ENCODE measurements at places on chromosomes 5 and 9.

- DNase-seq: no peak
Measured at GRCh38 chr9:113176803-113177202, 26.0 kb downstream of the SLC31A2 start.

DNA sequence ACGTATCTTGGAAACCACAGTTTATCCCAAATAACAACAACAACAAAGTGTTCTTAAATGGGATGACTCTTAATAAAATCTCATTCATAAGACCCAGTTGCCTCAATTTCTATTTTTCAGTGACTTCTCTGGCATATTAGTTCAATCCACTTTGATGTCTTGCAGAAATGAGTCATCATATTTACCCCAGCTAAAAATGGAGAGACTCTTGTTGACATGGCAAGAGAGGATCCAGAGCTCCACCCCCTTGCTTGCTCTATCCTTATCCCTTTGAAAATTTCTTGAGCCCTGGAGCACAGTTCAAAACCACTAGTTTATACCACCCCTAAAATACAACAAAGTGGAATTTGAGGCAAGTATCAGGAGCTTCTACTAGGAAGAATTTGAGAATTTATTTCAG lies 20.8 kb downstream of the VCAN start:
- DNase-seq: no peak

DNA sequence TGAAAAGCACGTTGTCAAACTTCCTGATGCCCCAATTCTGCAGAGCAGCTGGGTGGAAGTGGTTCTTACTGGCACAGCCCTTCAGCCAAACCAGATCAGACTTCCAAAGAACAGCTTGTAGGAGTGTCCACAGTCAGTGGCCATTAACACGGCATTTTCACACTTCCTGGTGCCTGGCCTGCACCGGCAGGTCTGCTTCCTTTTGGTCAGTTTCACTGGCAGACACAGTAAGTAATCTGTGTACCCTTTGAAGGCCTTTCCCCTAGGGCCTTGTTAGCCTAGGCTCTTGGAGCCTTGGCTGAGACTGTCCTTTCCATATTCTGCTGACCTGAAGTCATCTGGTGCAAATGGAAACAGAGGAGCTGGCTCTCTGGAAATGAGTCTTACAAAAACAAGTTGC lies 297.5 kb upstream of the TNC start:
- DNase-seq: no peak

DNA sequence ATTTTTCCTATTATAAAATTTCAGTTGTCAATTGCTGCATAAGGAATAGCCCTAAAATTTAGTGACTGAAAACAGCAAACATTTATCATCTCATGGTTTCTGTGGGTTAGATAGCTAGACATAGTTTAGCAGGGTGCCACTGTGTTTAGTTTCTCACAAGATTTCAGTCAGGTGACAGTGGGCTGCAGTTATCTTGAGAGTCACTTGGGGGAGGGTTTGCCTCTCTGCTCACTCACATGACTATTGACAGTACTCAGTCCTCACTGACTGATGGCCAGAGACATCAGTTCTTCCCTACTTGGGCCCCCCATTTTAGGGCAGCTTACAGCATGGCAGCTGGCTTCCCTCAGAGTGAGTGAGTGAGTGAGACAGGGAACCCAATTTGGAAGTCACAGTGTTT lies 42.0 kb downstream of the PBX3 start:
- DNase-seq: no peak

- DNase-seq: no peak
Measured at GRCh38 chr9:32503008-32503407, 23.0 kb downstream of the RIGI start.

GRCh38 chr9:89488131-89488530 lies 9.8 kb downstream of the SEMA4D start:
- DNase-seq: no peak

DNA sequence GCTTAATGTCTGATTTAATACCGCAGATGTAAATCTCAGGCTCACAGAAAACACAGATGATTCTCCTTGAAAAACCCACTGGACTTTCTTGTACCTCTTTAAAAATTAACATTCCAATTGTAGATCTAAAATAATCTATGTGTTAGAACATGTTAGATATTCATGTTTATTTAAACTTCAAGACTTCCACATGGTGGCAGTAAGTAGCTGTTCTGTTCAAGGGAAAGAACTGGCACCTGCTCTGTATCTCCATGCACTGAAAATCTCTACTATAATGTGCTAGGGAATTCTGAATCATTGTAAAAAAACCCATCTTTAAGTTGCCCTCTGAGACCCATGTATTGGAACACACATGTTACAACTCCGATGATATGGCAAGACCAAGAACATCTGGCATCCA lies 366.9 kb downstream of the DMRTA1 start:
- DNase-seq: peak; percentile 18

DNA sequence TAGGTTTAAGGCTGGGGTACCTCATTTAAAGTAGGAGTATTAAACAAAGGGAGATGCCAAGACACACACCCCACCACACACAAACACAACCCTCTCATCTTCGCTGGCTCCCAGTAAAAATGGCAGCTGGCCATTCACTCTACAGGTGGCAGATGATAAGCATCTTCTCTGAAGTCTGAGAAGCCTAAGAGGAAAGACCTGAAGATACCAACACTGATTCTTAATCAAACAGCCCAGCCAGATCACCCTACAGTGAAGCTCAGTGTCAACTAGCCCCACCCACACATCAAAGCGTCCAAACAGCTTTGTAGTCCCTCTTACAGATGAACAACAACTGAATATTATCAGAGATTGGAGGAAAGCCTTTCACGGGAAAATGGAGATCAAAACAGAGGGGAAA lies 59.5 kb downstream of the SPOCK1 start:
- no peak for DNase-seq

- DNase-seq: no peak
Measured at GRCh38 chr5:119418606-119419100, 33.6 kb upstream of the HSD17B4 start.

DNA sequence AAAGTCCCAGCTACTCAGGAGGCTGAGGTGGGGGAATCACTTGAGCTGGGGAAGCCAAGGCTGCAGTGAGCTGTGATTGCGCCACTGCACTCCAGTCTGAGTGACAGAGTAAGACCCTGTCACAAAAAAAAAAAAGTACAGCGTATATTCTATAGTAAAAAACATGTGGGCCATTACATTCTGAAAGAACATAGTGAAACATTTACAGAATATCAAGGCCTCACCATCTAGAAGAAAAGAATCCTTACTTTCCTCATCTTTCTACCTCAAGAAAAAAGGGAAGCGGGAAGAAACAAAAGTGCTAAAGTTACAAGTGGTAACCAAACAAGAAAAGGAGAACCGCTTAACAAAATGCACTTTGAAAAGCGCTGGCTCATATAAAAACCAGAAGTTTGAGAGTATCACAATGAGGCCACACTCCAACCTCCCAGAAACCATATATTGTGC lies 5.7 kb upstream of the SYK start:
- DNase-seq: no peak

DNA sequence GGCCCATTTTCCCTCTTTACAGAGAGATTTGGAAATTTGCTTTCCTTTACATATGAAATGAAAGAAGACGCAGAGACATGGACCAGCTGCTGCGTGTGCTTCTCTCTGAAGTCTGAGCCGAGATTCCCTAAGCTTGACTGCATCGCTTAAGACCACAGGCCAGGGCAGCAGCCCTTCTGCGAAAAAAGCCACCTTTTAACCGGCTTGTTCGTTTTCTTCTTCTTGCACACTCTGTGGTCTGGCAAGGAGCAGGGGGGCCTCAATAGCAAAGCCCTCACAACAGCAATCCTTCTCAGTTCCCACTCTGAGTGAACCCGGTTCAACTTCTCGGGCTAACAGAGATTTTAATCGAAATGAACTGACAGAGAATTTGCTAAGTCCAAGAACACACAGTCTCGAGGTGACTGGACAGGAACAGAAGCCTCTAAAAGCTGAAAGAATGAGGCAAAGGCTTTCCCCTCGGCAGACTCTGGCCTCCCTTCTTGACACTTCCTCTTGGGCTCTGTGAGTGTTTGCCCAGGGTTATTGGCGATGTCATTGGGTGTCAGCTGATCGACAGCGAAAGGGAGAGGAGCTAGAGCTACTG lies 512.9 kb upstream of the KLF4 start:
- no peak for DNase-seq

GRCh38 chr9:109444771-109445320 lies 53.3 kb downstream of the PTPN3 start:
- DNase-seq: no peak

DNA sequence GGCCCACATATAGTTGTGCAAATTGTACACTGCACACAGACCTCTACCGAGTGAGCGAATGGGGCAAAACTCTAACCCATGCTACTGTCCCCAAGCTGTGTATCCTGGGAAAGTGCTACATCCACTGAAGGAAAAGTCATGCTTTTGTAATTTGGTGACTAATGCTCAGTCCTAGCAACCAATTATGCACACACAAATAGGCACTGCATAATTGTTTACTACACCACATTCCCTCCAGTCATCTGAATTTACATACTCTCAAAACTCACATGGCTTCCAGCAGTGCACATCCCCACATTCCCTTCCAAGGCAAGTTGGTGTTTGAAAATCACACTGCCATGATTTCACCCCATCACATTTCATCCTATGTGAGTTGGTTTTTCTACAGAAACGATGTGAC lies 125.9 kb upstream of the OSMR start:
- no peak for DNase-seq

GRCh38 chr5:43191740-43192557 lies at the start of gene NIM1K:
TSS of gene NIM1K (plus strand) at chr5:43192225. CDS start at chr5:43245776, 53,551 bp downstream.
- DNase-seq: peak; percentile 23

GRCh38 chr5:147616421-147616820 lies 106.6 kb upstream of the DPYSL3 start:
- DNase-seq: no peak

GRCh38 chr5:431001-431710 lies 11.8 kb upstream of the EXOC3 start:
- DNase-seq: peak; percentile 60

DNA sequence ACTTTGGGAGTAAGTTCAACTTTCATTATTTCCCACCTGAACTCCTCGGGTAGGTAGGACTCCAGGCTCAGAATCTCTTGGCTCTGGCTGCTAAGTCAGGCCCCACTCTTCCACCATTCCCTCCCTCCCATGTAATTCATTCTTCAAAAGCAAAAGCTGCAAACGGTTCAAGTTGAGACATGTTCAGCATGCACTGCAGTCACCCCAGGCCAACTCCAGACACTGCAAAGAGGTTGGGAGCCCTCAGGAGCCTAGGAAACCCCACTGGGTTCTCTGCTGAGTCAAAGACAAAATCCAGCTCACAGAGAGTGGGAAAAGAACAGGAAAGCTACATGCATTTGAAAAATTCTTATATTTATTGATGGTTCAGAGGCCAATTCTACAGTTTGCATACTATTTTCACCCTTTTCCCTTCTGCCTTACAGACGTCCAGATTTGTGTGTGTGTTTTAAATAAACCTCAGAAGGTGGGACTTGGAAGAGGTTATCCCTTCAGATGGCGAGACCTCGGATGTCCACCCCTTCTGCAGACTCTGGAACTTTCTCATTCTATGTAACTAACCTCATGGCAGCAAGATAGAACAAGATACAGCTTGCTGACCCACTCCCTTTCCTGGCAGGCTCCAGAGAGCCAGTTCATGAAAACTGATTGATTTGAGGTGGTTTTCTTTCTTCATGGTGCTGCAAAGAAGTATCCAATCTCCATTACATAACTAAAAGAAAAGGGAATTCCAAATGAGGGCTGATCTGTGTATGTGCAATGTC lies 65.7 kb upstream of the EQTN start:
- no peak for DNase-seq

- DNase-seq: no peak
Measured at GRCh38 chr9:9504869-9505268, 1107.9 kb downstream of the PTPRD start.

DNA sequence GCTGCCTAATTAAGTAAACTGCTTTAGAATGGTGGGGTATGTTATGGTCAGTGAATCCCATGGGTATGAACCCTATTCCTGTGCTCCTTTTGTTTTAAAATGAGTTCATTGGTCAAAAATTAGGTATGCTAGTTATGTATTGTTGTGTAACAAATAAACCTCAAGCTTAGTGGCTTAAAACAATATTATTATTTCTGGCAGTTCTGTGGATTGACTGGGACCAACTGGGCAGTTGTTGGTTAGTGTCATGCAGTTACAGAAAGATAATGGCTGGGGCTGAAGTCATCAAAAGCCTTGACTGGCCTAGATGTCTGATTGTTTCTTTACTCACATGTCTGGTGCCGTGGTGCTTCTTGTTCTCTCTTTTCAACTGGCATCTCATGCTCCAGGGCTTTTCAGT lies 8.9 kb upstream of the PTAR1 start:
- DNase-seq: no peak

All from NCI-H1436 (cell line).